ENCODE measurements at places on chromosomes 3 and 15.

- no peak for DNase-seq
These were observed 2.3 kb downstream of the SUCNR1 start for GRCh38 chr3:151875759-151876158.

- no peak for DNase-seq
These were observed 144.5 kb downstream of the ATP10A start for GRCh38 chr15:25718597-25718996.

GRCh38 chr3:105959851-105960250 lies 91.0 kb upstream of the CBLB start:
- no peak for DNase-seq

GRCh38 chr15:39429898-39430357 lies 151.0 kb upstream of the THBS1 start:
- peak; percentile 75 for DNase-seq

GRCh38 chr3:14152233-14152962 lies 26.0 kb downstream of the XPC start:
- no peak for DNase-seq

Measured in HFFc6 (cell line).